ENCODE measurements at places on chromosomes 3 and 15.

GRCh38 chr15:71853543-71853942 is 43.2 kb downstream of the NR2E3 start:
- no peak for DNase-seq

DNA sequence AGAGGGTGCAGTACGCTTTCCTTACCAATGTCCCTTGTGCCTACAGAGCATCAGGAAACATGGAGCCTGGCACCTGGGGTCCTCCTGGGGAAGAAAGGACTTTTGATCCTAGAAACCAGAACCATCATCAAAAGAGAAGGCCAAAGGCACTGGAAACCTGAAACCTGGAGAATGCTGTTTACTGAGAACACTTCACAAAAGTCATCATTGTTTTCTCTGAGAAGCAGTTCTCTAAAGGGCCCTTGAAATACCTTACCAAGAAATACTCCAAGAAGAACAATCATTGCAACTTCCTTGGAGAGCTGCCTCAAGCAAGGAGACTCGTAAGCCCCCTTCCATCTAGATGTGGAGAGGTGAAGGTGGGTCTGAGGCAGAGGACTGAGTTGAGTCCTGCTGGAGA is 66.0 kb downstream of the TLE3 start:
- DNase-seq: no peak

DNA sequence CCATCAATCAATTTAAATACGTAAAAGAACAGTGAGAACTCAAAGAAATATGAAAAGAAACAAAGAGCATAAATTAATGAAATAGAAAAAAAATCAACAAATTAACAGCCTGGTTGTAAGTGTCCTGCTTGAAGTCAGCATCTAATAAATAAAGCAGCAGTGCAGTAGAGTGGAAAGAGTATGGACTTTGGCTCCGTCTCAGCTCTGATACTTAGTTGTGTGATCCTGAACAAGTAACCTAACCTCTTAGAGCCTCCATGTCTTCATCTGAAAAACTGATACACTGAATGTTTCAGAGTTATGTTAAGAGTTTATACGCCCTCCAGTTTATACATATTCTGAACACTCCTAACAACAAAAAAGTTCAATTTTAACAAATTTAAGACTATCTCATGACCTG is 44.6 kb downstream of the TFDP2 start:
- DNase-seq: no peak

GRCh38 chr3:47057212-47057671 is 77.8 kb downstream of the NBEAL2 start:
- peak; percentile 24 for DNase-seq

GRCh38 chr15:70199540-70200410 is 102.1 kb upstream of the TLE3 start:
- no peak for DNase-seq

DNA sequence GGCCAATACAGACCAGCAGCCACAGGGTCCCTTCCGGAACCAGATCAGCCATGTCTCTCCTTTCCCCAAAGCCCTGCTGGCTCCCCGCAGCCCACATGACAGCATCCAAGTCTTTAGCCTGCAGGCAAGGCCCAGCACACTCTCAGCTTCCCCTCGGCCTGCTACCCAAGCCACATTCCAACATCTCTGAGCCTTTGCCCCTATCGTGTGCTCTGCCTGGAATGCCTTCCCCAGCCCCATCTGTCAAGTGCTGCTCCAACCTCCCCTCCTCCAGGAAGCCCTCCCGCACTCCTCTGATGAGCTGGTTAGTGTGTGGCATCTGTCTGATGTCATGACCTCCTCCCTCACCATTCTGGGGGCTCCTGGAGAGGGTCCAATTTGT is 8.5 kb downstream of the PLXND1 start:
- DNase-seq: no peak

- DNase-seq: no peak
These were observed 444.0 kb downstream of the FOXP1 start for GRCh38 chr3:71139496-71139895.

GRCh38 chr15:62472616-62473299 is 307.7 kb upstream of the C2CD4B start:
- DNase-seq: no peak

DNA sequence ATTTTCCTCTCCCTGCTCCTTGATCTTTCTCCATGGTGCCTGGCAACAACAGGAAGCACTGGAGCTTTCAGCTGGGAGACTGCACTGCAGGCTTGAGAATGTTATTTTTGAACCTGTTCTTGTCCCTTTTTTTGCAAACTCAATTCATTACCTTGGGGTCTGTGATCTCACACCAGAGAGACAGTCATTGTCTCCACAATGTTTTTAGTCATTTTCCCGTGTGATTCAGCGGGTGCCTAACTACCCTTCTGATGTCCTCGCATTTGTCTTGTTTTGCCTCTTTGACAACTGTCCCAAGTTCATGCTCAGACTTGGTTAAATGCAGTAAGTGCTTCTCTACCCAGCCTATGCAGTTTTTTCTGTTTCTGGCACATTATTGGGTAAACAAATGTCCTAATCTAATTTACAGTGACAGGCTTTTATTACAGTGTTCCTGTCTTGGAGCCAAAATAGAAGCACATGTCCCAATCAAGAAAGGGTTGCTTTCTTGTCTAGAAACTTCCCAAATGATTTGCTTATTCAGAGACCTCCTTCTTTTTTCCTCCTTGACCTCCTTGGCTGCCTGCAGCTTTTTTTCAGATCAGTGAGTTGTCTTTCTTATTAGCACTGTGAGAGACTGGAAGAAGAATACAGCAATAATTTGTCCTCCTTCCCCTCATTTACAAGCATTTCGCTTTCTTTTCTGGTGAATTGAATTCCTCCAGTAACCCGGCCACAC is 162.4 kb downstream of the NSUN3 start:
- no peak for DNase-seq

DNA sequence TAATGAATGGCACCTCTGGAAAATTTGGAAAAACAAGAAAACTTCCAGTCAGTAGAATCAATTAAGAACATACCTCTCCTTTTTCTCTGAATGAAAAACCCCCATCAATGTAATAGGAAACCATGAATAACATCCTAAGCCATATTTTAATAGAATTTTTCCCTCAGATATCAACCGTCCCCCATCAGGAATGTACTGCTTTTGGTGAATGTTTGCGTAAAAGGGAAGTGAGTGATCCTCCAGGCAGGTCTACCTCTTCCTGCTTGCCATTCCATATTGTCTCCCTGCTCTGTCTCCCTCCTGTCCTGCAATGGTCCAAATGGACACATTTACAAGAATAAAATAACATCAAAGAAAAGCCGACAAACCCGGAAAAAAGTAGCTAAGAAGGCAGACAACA is 30.8 kb downstream of the LAMP3 start:
- peak; percentile 11 for DNase-seq

DNA sequence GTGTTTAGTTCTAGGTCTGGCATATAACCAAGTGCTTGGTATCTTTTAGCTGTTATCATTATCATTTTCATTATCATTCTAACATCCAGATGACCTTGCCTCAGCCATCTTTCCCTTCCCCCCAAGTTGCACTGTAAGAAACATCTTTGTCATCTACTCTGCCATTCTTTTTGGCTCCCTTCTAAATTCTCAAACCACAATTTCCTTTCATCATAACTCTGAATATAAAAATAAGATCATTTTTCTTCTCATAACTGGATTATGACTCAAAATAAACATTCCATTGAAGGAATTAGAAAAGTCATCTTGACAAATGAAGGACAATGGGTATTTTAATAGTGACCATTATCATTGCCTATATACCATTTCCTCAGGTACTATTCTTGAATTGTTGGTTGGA is 786.2 kb downstream of the AGBL1 start:
- no peak for DNase-seq

DNA sequence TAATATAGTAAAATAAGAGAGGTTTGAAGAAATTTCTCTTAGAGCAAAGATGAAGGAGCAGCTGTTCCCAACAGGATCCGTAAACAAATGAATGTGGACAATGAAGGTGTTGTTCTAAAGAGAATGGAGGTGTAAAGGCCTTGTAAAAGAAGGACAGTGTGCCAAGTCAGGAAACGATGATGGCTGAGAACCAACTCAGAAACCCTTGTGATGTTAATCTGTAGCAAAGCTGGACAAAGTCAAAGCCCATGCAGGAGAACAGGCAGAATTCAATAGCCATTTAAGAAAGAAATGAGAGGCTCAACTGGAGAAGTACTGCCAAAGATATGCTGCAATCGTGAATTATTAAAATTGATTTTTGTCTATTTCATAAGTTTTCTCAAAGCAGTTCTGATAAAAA is 192.2 kb downstream of the MBNL1 start:
- DNase-seq: no peak

GRCh38 chr3:56725175-56725574 is 42.1 kb upstream of the TASOR start:
- no peak for DNase-seq

GRCh38 chr15:79321876-79322275 is 11.0 kb downstream of the TMED3 start:
- DNase-seq: no peak

DNA sequence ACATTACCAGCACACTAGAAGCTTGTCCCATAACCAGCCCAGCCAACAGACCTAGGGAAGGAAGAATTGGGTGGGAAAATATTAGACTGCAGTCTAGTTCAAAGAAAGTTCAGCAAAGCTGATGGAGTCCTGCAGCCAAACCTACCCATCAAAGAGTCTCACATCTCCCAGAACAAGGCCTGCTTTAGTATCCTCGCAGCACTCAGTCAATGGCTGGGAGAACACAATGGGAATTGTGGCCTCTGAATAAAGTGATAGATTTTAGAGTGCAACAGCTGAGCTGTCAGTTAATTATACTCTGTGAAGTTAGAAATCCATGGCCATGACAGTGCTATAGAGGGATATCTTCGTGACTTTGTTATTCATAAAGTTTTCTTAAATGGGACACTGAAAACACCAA is 207.2 kb upstream of the NAALADL2 start:
- no peak for DNase-seq

- DNase-seq: no peak
These were observed 210.3 kb upstream of the TPM1 start for GRCh38 chr15:62832231-62832630.

DNA sequence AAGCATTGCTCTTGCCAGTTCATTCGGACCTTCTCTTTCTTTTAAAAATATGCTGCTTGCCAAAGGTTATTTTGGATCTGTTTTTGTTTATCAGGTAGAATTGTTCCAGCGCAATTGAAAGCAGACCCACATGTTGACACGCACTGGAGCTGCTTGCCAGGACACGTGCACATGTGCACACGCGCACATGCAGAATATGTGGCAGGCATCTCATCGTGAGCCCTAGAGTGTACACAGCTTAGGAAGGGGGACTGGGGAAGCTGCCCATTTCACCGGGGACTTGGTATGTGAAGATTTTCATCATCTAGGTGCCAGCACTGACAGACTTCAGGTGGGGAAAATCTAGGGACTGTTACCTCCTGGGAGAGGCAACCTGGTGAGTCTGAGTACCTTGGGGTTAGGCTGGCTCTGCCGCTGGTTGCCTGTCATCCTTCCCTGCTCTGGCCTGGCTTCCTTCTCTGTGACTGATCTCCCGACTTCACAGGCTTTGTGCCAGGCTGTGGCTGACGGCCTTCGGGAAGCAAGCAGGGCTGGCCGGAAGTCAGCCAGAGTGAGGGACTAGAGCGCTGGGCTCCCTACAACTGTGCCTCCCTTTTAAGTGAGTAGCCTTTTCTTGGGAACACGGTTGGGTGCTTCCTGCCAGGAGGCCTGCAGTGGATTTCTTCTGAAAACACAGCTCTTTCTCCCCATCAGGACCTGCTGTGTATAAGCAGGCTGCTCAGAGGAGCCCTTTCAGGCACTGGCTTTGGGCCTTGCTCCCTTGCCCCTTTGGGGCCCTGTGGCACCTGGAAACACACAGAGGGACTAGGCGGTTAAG is 129.3 kb downstream of the EEFSEC start:
- no peak for DNase-seq

- no peak for DNase-seq
These were observed 5.6 kb upstream of the FEM1B start for GRCh38 chr15:68271854-68272471.

- no peak for DNase-seq
These were observed 53.5 kb upstream of the KPNA4 start for GRCh38 chr3:160618878-160619277.

DNA sequence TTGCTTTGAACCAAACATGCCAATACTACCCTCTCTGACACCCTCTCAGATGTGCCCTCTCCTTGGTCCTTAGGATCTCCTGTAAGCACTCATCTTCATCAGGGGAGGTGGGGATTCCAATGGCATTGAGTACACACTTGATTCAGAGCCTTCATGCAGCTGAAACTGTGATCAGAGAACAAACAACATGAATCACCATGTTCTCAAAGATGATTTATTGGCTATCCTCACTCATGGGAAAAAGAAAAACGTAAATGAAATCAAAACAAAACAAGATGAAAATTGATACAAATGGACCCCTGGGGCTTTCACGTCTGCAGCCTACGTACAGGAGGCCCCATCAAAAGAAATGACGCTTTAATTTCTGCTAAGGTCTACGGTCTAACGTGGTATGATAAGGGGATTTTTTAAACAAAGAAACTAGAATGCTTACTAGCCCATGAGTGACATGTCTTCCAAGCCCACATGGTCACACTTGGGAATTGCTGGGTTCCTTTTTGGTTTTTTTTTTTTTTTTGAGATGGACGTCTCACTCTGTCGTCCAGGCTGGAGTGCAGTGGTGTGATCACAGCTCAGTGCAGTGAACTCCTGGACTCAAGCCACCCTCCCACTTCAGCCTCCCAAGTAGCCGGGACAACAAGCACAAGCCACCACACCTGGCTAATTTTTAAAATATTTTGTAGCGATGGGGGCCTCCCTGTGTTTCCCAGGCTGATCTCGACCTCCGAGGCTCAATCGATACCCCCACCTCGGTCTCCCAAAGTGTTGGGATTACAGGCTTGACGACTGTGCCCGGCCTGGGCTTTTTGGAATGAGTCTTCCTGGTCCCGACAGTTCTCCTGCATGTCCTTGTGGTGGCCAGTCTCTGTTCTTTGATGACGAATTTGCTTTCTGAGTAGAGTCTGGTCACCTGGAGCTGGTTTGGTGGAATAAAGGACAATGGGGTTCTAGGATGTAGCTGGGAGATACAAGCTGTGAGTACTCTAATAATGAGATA is 202.6 kb downstream of the XXYLT1 start:
- no peak for DNase-seq

DNA sequence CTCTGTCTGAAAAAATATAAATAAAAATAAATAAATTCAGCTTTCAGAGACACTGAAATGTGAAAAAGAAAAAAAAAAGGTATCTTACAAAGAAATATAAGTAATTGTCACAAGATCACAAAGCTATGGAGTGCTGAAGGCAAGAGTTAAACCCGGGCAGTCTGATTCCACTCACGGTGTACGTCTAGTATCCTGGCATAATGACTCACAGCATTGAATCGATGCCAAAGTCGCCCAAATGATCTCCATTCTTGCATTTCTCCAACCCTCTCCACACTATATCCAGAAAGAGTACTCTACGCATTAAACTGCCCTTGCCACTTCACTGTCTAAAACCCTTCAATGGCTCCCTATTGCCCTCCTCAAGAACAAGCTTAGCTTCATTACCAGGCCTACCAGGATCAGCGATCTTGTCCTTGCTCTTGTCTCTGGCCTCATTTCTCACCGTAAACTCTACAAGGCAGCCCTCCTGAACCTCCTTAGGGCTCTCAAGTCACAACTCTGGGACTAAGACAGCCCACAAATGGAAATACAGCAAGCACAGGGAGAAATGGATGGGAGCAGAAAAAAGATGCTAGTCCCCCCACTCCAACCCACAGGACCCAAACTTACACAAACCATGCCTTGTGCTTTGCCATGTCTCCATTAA is 7.7 kb downstream of the SUCLG2 start:
- no peak for DNase-seq

All from AG09309 (cell line).